Suppressor macrophage treated with lipopolysaccharide for 4 hours (primary cell): ENCODE measurements at places on chromosomes 7 and 10.

- no peak for DNase-seq
Measured at GRCh38 chr10:32104181-32104580, 48.0 kb upstream of the KIF5B start.

DNA sequence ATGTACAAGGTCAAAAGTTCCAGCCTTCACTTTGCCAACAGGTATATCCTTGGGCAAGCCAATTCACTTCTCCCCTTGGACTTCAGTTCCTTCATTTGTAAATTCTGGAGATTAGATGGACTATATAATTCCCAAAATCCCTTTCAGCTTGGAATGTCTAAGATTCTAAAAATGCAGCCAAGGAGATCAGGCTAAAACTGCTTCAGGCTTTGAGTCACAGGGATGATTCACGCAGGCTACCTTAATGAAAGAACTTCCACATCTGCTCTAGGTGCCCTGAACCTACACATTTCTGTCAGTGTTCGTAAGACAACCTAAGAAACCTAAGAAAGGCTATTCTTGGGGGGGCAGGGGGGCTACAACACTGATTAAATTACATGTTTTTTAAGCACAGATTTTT, 7.1 kb downstream of the CPVL start:
- DNase-seq = no peak

DNA sequence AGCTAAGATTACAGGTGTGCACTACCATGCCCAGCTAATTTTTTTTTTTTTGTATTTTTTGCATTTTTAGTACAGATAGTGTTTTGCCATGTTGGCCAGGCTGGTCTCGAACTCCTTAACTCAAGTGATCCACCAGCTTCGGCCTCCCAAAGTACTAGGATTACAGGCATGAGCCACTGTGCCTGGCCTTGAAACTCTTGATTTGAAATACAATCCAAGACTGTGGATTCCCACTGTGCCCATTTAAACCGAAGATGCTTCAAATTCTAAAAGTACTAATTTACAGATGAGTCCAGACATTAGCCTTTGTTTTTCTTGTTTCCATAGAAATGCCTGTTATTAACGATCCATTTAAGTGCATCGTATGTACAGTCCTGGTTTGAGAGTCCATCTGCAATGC, 130.9 kb downstream of the CACNA2D1 start:
- DNase-seq = no peak

- DNase-seq = peak; percentile 68
Measured at GRCh38 chr7:131004371-131004770, 270.4 kb upstream of the KLF14 start.

GRCh38 chr10:74765465-74765975, 60.9 kb upstream of the KAT6B start:
- DNase-seq = no peak

- no peak for DNase-seq
Measured at GRCh38 chr10:71752391-71753090, 20.8 kb downstream of the VSIR start.

GRCh38 chr10:32376771-32377170, 29.8 kb upstream of the EPC1 start:
- DNase-seq = no peak

GRCh38 chr10:93299195-93299594, 182.9 kb downstream of the MYOF start:
- DNase-seq = no peak

DNA sequence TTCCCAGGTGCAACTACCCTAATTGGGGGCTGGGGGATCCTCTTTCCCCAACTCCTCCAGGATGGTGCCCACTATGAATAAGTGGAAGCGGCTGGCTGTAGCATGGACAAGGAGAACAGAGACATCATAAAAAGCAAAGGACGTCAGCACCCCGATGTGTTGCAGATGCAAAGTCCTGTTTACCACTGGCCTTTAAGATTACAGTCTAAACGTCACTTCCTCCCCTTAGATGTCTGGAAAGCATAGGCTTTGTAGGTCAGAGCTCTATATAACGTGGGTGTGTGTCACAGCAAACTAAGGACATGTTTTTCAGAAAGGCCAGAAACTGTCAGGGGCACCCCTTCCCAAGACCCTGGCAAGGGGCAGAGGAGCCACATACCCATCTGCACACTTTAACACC, 7.9 kb downstream of the COBL start:
- DNase-seq = no peak

DNA sequence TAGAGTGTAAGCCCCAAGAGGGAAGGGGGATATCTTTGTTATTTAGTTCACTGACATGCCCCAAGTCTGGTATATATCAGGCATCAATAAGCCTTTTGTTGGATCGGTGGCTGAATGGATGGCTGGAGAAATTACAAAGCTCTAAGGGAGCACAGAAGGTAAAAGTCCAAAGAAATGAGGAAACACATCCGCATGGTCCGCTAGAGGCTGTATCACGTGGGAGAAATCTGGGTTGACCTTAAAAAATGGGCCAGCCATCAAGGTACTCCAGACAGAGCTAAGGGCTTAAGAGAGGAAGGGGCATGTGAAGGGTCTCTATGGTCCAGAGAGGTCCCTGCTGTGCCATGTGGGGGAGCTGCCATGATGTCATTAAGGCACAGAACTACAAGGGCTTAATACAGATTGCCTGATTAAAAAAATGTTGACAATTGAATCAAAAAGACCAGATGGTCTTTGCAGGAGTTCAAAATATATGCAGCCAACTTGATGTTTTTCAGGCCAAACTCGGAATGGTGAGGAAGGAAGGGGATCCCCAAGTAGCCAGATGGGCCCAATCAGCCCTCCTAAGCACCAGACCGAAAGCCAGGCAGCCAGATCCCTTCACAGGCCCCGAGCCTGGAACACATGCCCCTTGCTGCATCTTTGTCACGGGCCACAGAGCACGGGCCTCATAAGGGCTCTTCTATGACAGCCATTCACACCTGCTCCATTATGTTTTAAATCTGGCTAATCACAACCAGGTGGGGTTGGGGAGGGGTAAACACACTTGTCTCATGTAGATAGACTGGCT, 31.9 kb downstream of the SCRN1 start:
- no peak for DNase-seq

GRCh38 chr7:16822029-16822428, 17.2 kb upstream of the AGR2 start:
- no peak for DNase-seq

- no peak for DNase-seq
Measured at GRCh38 chr7:107922886-107923285, 31.9 kb downstream of the DLD start.

DNA sequence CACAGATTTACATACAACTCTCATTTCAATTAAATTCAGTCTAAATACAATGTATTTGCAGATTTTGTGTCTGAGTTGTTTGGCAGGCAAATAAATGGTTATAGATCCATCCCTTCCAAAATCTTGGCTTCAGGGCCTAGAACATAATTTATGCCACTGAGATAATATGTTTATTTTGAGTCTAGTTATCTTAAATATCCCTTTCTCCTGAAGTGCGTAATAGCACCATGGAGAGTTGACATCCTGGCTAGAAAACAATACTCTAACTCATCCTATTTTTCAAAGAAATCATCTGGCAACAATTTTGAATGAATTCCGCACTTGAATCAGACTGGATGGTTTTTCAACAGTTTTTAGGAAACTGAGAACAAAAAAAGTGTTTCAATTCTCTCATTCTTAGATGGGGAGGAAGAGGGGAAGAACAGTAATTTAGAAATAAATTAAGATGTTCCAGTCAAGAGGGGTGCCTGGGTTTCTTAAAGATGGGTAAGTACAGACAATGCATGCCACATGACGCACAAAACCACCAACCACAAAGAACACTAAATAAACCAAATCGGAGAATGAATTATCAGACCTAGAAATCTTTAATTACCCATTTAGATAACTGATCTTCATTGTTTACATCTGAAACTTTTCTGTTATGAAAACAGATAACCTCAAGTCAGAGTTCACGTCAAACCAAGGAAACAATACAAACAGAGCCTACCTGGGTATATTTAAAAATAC, 228.7 kb upstream of the PTN start:
- no peak for DNase-seq

DNA sequence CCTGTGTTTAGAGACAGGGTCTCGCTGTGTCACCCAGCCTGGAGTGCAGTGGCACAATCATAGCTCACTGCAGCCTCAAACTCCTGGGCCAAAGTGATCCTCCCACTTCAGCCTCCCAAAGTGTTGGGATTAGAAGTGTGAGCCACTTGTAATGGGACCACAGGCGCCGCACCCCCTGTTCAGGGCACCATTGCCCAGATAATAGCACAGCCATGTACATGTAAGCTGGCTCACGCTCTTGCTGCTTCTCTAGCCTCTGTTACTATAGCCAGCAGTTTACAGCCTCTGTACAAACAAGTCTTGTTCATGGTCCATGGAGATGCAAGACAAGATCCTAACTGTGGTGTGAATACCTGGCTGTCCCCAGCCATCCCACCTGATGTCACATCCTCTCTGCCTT, 4.2 kb upstream of the MLXIPL start:
- DNase-seq = no peak

GRCh38 chr10:61455656-61456055, 2.5 kb upstream of the TMEM26 start:
- DNase-seq = no peak

- peak; percentile 33 for DNase-seq
Measured at GRCh38 chr7:105840981-105841749, 35.2 kb downstream of the ATXN7L1 start.

DNA sequence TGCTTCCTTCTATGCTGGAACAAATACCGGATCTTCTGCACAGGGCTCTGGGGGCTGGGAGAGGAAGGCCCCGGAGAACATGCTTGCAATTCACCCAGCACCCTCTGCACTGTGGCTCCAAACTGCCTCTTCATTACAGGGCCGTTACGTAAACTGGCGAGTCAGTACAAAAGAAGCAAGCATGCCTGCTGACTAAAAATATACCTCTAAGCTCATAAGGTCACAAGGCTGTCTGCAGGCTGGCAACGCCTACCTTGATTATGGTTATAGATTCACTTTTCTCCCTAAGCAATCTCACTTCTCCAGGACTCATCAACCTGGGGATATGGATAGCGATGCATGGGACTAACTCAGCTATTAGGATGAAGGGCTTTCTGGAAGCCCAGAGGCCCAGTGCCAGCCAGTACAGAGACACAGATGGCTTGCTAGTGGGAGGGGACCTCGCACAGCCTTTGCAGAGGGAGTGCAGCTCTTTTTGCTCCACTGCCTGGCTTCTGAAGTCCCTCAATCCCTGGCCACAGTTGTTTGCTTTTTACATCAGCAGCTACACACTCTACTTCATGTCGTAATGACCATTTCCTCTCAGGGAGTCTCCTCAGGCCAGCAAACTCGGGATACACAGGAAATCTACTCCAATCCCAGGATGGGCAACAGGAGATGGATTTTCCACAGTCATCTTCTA, 96.1 kb downstream of the SH3PXD2A start:
- peak; percentile 68 for DNase-seq

GRCh38 chr7:130446259-130446658, 5.4 kb upstream of the CEP41 start:
- no peak for DNase-seq

DNA sequence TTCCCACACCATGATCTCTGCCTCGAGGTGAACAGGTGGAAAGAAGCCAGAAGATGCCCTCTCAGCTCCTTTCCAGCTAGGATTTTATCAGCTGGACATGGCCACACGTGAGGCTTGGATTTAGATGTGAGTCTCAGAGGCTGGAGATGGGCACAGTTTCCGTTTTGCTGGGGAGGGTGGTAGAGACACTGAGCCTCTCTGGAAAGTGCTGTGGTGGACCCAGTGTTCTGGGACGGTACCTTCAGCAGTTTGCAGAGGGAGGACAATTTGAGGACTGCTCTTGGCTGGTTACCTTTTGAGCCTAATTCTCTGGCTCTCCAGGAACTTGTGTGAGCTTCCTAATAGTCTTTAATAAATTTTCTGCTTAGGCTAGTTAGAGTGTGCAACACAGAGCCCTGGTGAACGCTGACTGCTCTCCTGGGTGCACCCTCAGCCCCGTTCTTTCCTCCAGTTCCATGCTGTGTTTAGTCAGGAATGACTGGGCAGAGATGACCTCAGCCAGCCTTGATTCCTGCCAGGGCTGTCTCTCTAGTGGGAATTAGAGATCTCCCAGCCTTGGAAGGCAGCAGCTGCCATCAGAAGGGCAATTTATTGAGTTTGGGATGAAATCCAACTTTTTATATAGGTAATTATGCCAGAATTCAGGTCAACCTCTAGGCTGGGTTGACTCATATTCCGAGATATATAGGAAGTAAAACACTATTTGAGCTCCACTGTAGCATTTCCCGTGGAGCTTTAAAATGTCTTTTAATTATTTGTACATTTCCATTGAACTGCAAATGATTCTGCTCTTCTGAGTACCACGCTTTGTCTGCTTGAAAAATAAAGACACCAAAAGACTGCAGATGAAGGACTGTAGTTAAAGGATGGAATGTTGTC, 103.9 kb downstream of the GATA3 start:
- no peak for DNase-seq

DNA sequence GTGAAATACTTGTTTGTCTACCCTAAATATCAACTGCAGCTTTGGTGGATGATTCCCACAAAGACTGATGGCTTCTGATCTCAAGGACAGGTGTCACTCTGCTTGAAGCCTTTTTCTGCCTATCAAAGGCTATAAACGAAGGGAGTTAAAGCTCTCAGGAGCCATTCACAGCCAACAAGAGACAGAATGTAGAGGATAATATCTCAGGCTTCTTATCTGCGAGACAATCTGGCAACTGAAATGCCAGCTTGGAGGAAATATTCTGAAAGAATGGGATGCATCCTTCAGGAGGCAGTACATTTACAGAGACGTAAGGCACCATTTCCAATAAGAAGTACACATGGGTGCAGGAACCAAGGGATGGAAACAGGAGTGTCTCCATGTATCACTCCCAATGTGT, 549.4 kb downstream of the GPAM start:
- DNase-seq = no peak

DNA sequence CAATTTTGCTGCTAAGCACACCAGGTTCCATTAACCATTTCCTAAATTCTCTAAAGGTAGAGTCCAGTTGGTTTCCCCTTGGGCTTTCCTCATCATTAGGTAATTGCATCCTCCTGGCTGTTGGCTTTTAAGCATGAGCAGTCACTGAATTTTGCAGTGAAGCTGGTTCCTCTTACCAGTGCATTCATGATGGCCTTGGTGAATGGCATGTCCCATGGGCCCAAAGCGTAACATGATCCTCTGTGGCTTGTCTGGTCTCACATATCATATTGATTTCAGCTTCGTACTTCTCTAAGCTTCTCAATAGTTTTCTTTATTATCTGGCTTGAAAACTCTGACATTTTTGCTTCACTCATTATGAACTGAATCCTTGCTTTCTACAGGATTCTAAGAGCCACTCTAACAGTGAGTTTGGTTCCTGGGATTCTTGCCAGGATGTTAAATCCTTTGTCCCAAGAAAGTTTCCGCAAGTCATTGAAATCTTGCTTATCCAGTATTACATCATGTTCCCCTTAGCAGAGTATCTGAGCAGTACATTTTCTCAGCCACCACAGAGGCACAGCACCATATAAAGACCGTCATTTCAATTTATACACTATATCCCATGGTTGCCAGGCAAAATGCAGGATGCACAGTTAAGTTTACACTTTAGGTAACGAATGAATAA, 134.2 kb downstream of the PTN start:
- DNase-seq = no peak
